Activated CD4-positive, alpha-beta memory T cell treated with anti-CD3 and anti-CD28 coated beads for 36 hours (primary cell): ENCODE measurements at places on chromosomes 4 and X.

- peak; percentile 53 for DNase-seq
These were observed 578 bp upstream of the SEL1L3 start for GRCh38 chr4:25863347-25863784.

- no peak for DNase-seq
These were observed 76.7 kb downstream of the TAB3 start for GRCh38 chrX:30812326-30812725.

DNA sequence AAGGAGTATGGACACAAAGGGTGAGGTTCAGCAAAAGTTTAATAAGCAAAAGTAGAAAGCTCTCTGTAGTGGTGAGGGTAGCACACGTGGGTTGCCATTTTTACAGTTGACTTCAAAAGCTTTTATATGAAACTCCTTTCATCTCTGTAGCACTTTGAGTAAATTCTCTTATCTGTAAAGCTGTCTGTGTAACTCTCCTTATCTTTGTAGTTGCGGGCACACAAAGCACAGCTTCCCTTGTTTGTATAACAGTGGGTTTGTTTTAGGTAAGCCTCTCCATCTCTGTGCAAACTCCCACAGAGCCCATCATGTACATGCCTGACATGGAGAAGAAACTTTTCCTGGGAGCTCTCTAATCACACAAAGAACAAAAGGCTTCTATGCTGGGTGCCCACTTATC lies 325.9 kb upstream of the PABPC5 start:
- DNase-seq: no peak

DNA sequence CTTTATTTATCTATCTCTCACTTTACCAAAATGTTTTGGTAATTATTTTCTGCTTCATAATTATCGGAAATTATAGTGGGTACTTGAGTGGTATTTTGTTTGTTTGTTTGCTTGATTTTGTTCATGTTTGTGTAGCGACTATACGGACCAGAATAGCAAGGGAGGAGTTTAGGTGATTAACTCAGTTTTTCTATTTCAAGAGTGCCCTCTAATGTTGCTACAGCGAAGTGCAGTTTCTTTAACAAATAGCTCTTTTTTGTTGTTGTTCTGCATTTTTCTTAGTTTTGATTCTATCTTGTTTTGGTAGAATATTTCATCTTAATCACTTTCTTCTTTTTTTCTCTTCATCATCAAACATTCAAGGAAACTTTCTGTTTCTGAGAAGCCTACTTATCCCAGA lies 40.8 kb upstream of the QRFPR start:
- no peak for DNase-seq

DNA sequence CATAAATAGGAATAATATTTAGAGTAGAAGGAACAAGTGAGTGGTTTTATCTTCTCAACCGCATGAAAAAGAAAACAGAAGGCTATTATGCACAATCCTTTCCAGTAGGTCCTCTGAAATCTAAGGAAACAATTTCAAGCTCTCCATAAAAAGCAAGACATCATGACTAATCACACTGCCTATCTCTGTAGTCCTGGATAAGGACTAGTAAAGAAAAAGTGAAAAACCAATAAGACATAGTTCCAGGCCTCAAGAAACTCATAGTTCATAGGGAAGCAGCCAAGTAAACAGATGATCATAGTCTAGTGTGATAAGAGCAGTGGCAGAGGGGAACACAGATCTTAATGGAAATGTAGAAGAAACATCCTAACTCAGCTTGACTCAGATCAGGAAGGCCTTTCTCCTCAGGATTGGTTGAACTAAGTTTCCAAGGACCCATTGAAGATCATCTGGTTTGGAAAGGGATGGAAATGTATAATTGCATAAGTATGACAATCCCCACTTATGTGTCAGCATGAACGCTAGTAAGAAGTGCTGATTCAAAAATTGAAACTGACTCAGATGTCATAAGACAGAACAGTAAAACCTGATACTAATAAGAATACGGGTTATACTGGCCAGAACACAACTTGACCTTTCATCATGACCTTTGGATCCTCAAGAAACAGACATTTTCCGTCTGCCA lies 155.3 kb downstream of the GRIA3 start:
- DNase-seq: no peak

DNA sequence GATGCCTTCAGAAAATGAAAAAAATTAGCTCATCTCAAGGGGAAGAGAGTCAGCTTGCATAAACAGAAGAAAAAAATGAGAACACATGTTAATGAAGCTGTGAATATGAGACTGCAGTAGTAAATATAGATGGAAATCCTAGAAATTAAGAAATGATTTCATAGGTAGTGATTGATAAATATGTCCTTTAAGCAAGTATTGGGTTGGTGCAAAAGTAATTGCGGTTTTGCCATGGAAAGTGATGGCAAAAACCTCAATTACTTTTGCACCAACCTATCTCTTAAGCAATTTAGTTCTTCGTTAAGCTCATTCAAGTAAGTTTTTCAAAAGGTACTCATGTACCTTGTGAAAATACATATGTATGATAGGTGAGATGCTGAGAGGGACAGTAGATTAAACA lies 400.9 kb downstream of the SH2D1A start:
- DNase-seq: no peak

GRCh38 chr4:39608451-39608850 lies 30.2 kb downstream of the SMIM14 start:
- DNase-seq: no peak

DNA sequence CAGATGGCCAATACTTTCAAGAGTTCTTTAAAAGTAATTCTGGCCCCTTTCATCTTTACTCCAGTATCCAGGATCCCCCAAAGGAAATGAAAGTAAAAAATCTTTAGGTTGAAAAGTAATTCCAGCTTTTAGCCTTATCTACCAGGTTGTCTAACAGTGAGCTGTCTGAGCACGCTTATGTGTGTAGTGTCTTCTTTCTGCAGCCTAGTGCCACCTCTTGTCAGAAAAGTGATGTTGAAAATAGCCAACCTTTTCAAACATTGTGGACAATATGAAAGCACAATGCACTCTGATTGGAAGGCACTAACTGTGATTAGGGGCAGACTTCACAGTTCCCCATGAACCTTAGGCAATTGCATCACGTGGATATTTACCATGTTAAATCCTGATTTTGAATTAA lies 92.1 kb downstream of the RELL1 start:
- DNase-seq: no peak

DNA sequence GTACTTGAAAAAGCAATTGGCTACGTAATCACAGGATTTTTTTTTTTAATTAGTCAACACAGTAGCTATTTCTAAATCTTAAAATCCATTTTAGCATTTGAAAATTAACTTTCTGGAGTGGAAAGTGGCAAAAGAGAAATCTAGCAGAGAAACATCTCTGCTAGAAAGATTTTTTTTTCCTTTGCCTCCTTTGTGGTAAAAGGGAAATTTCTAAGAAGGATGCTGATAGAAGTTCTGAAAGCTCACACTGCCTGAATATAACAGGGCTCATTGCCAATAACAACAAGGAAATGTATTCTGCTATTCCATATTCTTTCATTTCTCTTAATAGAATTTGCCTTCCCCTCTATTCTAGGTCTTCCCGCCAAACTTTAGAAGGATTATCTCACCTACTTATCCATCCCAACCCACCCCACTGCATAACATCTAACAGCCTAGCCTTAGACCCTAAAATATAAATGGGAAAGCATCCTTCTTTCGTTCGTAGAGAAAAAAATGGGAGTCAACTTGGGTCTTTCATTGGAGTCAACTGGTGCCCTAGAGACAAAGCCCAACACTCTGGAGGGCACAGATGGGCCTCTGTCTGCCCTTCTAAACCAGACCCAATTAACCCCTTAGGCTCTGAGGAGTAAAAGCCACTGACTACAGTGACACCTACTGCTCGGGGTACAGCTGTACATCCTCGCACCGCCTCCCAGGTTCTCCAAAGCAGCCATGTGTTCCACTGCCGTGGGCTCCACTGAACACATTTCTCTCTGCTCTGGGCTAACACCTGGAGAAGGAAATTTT lies 103.9 kb downstream of the MAML3 start:
- peak; percentile 19 for DNase-seq

DNA sequence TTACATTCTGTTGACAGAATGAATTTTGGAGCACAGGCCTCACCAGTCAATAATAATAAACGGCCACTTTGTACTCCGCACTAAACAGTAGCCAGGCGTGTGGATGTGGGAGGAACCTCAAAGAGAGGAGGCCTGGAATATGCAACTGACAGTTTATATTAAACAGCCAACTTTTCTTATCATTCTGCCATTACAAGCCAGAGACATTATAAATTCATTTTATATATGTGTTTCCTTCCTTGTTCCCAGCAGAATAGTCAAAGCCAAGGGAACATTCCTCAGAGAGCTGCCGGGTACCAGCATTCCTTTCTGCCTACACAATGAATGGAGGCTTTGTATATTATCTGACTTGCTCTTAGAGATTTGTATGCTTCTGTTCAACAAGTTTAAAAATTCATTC lies 436.5 kb upstream of the FTHL17 start:
- no peak for DNase-seq

DNA sequence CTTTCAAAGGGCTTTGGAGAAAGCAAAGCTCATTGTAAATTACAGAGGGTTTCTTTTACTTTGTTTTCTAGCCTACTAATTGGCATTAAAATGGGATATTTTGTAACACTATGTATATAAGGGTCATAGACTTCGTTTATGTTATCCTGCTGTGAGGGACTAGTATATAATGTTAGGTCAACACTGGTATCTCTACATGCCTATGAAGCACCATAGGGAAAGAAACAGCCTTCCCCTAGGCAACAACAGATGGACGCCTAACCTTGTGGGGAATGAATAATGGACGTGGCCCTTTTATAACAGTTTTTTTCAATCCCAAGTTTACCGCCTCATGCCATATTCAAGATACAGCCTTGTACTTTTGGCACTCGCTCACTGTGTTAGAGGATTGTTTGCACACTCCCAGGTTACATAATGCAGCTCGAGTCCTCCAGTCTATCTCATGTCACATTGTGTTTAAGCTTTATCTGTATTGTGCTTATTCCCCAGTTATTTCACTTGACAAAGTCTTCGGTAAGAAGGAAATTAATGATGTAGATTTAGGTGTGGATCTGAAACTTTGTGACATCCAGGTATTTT lies 711.0 kb downstream of the RPA4 start:
- DNase-seq: no peak

- DNase-seq: no peak
These were observed 127.7 kb downstream of the COL4A6 start for GRCh38 chrX:108310506-108310905.

GRCh38 chr4:184442314-184442635 lies 32.1 kb downstream of the IRF2 start:
- no peak for DNase-seq

DNA sequence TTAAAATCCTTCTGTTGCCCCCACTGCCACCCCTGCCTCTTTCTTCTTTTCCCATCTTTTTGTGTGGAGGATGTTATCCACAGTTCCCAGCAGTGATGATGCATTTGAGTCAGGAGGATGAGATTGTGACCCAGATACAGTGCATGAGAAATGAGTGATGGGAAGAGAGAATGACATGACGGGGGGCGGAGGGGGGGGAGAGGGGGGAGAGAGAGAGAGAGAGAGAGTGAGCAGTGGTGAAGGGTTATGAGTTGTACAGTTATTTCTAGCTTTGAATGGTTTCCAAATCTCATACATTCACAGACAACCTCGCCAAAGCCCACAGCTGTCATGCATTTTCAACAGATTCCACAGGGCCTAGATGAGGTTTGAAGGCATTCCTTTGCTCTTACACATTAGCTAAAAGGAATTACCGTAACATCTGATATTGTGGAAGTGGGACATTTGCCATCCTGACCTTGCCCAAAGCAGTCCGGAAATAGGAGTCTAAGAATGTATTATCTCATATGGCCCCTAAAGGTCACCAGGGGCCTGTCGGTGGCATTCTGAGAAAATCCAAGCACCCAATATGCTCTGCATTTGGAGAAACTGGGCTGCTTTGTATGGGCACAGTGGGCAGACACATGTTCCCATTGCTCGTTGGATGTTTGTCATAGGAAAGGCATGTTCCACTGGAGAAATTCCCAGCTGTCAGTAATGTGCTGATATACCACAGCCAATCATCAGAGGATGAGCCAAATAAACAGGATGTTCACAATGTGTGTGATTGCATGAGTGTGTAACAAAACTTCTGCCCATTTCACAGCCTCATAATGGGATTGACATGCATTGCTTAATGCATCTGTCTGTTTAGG lies 435.8 kb downstream of the SPRY1 start:
- DNase-seq: no peak

- DNase-seq: no peak
These were observed 98.8 kb upstream of the NDP start for GRCh38 chrX:44071847-44072551.

DNA sequence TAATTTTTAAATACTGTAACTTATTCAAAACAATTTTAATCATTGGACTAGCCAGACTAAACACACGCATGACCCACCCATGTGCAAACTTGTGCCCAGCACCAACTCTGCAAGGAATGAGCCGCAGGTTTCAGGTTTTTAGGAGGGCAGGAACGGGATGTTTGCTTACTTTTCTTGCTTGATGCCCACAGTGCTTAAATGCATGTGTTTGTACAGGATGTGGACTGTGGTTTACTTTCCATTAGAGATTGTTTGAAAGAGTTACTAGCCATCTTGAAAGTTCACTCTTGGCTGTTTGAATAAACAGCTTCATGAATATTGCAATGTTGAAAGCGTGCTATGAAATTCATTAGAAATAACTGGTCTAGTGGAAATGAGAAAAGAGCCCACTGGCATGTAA lies 83.3 kb downstream of the STK32B start:
- DNase-seq: no peak

GRCh38 chr4:5753766-5754528 lies 42.9 kb downstream of the EVC start:
- no peak for DNase-seq

- DNase-seq: no peak
These were observed 321.2 kb downstream of the CAMK2D start for GRCh38 chr4:113440371-113440770.

- no peak for DNase-seq
These were observed 226.1 kb upstream of the AR start for GRCh38 chrX:67317725-67318124.

GRCh38 chr4:91984466-91984865 lies 319.3 kb upstream of the GRID2 start:
- no peak for DNase-seq

DNA sequence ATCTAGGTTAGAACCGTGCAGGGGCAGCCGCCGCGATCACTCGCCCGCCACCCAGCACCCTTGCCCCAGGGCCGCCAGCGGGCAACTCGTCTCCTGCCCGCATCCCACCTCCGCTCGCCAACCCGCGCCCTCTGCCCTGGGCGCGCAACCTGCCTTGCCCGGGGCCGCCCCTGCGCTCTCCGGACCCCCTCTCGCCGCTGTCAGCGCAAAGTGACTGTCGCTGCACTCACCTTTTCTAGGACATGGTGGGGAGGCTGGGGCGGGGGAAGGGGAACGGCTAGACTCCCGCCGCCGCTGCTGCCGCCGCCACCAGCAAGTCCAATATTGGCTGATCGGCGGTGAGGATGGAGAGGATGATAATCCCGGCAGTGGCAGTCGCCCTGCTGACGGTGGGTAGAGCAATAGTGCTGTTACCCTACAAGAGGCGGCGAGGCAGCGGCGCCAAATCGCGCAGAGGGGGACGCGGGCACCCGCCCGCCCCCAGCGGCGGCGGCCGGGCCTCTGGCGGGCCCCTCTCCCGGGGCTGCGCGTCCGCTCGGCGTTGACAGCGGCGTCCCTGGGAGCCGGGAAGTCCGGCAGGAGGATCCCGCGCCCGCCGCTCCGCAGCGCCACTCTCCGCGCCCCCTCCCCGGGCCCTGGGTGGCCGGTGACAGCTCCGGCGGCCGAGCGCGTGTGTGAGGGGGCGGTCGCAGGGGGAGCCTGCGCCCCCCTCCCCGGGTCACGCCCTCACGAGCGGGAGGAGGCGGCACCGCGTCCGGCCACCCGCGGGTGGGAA lies 2.3 kb upstream of the NR3C2 start:
- DNase-seq: peak; percentile 50

- no peak for DNase-seq
These were observed 1.1 kb downstream of the CXCL1 start for GRCh38 chr4:73870260-73870659.
